ENCODE measurements at places on chromosomes 1 and 21. TPM values are rescaled to one million over a fixed set of nuclear protein-coding genes. Genes with fewer than 3 reads are reported as not detected.

DNA sequence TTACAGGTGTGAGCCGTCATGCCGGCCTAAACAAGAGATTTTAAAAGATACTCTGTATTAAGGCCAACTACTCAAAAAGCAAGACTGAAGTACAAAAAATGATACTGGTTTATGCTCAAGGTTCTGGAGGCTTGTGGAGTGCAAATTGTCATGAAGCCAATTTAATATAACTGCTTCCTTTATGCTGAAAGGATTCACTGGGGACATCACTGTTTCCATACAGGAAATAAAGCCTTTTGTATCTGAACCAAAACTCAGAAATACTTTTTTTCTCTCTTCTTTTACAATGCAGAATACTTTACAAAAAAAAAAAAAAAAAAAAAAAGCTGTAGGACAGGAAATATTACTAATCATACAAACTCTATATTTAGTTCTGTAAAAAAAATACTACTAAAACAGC, 55.5 kb upstream of the CNN3 start:
- no peak for DNase-seq

The KRTAP19-3 gene
- total RNA-seq: not detected

The TTC34 gene
- total RNA-seq: 0.07 TPM

- DNase-seq: peak; percentile 86
Measured at GRCh38 chr1:82317671-82318070, 516.9 kb downstream of the ADGRL2 start.

DNA sequence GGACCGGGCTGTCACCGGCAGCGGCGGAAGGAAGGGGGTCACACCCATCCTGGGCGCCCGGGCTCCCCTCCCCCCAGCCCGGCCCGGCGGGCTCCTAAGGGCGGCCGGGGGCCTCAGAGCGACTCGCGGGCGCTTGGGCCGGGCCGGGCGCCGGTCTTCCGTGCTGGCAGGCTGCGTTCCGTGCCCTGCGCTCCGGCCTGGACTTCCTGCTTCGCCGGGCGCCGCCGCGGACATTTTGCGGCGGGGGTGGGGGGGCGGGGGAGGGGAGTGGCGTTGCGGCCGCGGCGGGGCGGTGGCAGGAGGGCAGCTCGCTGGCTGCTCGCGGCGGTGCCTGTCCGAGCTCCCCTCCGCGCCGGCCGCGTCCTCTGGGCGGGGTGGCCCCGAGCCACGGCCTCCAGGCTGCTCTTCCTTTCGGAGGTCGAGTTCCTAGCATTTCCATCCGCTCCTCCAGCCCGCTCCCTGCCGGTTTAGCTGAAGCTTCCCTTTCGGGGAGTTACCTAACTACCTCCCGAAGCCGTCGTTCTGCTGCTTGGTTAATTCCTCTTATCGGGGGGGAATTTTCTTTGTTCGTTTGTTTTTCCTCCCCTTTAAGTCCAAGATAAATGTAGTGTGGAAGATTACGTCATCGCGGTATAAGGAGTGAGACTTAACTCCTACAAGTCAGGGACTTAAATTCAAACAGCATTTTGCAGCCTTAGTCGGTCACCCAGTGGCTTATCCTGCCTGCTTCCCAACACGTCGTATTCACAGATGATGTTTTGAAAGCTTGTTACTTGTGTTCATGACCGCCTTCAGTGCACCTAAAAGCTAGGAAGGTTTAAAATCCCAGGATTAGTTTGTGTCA, 730 bp downstream of the CDC42 start:
- peak; percentile 53 for DNase-seq

DNA sequence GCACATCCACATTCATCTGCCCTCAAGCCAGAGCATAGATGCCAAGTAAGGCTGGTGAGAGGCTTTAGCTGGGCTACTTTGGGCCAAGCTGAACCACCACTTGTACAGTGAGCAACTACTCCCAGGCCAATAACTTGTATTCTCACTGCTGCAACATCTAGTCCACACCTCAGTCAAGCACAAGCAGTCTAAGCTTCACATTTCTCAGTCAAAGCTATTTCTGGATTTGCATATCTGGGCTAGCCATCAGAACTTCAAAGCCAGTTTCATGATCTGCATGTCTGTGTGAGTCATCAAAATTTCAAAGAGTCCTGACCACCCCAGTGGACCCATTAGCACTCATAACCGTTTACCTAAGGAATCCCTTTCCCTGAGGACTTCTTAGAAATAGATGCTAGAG, 77.7 kb upstream of the DIRAS3 start:
- DNase-seq: no peak

GRCh38 chr1:104329278-104329677, 579.6 kb downstream of the AMY1C start:
- DNase-seq: no peak

The CAMK1G gene
- not detected for total RNA-seq

DNA sequence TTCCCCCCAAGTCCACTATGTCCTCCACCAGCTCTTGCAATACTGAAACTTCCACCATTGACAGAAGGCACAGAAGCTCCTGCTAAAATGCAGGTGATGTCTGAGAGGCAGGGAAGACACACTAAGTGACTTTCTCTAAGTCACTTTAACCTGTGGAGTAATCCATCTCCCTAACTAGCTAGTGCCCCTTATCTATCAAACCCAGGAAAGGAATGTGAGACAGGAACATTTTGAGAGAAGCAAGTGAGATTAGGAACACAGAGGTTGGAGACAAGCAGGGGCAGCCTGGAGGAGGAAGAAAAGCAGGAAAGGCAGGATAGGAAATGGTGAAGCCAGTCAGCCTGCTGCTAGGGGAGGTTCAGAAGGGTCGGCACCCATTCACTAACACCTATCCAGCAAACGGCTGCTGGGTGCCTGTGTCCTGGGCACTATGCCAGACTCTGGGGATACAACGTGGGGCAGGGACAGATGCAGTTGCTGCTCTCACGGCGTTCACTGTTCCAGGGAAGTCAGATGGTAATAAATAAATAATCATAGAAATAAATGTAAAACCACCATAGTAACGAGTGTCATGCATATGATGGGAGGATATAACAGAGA, 7.0 kb downstream of the GPA33 start:
- no peak for DNase-seq

- no peak for DNase-seq
Measured at GRCh38 chr21:37232274-37233018, 34.7 kb downstream of the VPS26C start.

The IL19 gene
- not detected for total RNA-seq

DNA sequence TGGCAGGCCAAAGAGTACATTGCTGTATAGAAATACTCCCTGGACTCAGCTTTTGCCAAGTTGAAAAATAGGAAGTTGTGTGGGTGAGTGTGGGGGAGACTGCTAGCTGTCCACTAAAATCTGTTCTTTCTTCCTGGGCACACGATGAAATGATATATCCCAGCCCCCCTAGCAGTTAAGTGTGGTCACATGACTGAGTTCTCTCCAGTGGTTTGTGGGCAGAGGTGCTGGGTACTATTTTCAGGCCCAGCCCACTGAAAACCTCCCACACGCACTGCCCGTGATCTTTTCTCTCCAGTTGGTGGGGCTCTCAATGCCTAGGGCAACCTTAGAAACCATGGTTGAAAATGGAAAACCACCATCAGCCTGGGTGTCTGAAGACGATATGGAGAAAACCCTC, 119.7 kb upstream of the LMO4 start:
- DNase-seq: no peak
